Esophagus muscularis mucosa (tissue), 4 donors: ENCODE measurements at places on chromosomes 12 and 14. TPM values are rescaled to one million over a fixed set of nuclear protein-coding genes. Genes with fewer than 3 reads are reported as not detected.
A peak's percentile ranks its signal among the peaks of the same experiment; 100 is the strongest.

DNA sequence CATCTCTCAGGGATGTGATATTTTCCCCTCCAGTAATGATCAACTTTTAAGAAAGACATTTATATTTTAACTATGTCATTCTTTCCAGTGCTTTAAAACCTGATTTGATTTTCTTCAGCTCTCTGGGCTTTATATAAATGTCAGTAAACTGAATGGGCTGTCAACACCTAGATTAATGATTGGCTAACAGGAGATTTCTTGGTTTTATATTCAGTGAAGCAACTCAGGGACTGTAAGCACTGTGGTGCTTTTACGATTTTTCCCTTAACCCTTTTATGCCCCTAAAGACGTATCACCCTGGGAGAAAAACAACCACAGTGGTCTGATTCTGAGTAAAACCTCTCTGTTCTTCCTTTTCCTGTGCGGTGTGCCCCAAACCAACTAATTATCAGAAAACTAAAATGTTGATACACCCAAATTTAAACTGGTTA is 38.0 kb downstream of the PTGER2 start:
- H3K27ac ChIP-seq = peak overlapping the region; percentile 82
- no peaks in the 10 kb centered on the region for H3K36me3 ChIP-seq
- no peaks in the 10 kb centered on the region for H3K27me3 ChIP-seq

DNA sequence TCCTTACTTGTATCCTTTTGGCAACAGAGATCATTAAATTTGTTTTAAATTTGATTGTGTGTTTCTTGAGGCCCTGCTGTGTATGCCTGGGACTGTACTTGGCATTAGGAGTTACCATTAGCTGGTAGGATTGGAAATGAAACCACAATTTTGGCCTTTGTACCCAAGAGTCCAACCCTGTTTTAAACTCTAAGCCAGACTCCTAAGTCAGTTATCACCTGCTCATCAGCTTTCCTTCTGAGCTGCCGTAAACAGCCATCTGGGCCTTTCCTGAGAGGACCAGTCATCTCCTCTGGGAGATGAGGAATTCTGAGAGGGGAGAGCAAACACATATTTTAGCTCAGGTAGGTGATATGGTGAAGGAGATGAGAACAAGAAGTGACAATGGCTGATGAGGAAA is 74.3 kb upstream of the SRSF5 start:
- peaks cover 2% of the 10 kb centered on the region for H3K36me3 ChIP-seq
- no peak for DNase-seq
- H3K27me3 ChIP-seq = no peaks in the 10 kb centered on the region
- peak overlapping the region; percentile 40 for H3K27ac ChIP-seq
- H3K4me1 ChIP-seq = peaks cover 74% of the 10 kb centered on the region

- H3K4me3 ChIP-seq = no peak overlapping the region
- H3K4me1 ChIP-seq = no peaks in the 10 kb centered on the region
- DNase-seq = no peak
- H3K27me3 ChIP-seq = peaks cover 25% of the 10 kb centered on the region
- H3K27ac ChIP-seq = no peak overlapping the region
- no peaks in the 10 kb centered on the region for H3K36me3 ChIP-seq
These were observed 605.1 kb downstream of the VRK1 start for GRCh38 chr14:97402279-97402678.

DNA sequence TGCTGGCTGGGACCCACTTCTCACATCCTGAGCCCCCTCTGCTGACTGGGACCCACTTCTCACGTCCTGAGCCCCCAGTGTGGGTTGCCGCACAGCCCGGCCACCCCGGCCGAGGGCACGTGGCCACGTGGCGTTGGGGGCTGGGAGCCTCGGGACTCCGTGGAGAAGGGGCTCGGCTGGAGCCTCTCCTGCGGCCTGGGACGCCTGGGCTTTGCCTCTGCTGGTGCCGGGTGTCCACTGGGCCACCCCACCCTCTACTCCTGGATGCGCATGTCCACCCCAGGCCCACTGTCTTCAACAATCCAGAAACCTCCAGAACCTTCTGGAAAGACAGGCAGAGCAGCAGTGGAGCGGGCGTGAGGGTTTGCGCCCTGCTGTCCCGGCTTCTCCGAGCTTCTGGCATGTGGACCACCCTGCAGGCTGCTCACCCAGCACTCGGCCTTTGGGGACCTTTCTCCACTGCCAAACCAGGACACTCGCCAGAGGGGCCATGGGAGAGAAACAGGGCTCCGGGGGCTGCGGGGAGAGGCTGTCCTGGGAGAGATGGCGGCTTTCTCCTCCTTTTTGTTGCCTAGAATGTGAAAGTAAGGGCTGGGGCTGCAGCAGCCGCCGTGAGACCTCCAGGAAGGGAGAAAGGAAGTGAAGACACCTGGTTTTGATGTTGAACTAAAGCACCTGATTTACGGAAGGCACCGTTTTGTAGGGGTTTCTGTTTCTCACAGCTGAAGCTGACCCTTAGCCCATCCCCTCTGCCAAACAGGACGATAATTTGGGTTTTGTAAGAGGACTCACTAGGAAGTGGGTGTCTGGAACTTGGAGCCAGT is 30.0 kb downstream of the NOC4L start:
- H3K36me3 ChIP-seq = no peaks in the 10 kb centered on the region
- H3K27ac ChIP-seq = no peak overlapping the region
- no peak for DNase-seq
- H3K4me1 ChIP-seq = no peaks in the 10 kb centered on the region
- no peaks in the 10 kb centered on the region for H3K27me3 ChIP-seq

The SMOC1 gene
- under 0.01 TPM for total RNA-seq

The MYH7 gene
- total RNA-seq = not detected

The CATSPERB gene
- 0.99 TPM for total RNA-seq

The FOXG1 gene
- total RNA-seq = 0.66 TPM

The B3GNT4 gene
- total RNA-seq = not detected

DNA sequence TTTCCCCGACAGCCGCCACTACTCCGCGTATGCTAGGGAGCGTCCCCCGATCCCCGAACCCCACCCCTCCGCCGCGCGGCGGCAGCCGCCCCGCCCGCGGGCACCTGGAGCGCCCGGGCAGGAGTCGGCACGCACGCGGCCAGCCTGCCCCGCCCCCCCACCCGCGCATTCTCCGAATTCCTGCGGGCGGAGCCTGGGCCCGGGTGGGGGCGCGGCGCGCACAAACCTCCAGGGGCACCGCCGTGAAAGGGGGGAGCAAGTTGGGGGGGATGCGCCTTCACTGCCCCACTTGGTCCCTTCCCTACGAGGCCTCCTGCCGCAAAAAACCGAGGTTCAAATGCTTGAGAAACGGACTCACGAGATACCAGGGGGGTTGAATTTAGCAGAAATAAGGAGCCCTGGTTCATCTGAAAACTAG is 1.7 kb downstream of the AJUBA start:
- H3K27me3 ChIP-seq = no peaks in the 10 kb centered on the region
- peak overlapping the region; percentile 87 for H3K4me3 ChIP-seq
- DNase-seq = no peak
- H3K36me3 ChIP-seq = no peaks in the 10 kb centered on the region

DNA sequence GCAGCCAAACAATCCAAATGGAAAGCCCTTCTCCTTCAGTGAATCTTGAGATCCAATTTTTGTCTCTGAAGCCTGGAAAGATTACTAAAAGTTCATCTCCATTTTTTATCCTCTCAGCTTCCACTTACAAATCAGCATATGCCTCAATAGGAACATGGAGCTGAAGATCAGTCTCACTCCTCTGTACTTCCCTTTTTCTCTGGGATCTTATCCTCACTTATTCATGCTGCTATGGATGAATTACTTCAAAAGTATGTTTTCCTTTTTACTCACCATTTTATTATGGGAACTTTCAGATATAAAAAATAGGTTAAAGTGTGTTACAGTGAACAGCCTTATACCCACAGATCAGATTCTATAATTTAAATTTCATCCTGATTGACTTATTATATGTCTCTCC is 14.4 kb upstream of the NTF3 start:
- H3K36me3 ChIP-seq = no peaks in the 10 kb centered on the region
- no peak for DNase-seq
- no peaks in the 10 kb centered on the region for H3K4me1 ChIP-seq
- no peaks in the 10 kb centered on the region for H3K27me3 ChIP-seq

DNA sequence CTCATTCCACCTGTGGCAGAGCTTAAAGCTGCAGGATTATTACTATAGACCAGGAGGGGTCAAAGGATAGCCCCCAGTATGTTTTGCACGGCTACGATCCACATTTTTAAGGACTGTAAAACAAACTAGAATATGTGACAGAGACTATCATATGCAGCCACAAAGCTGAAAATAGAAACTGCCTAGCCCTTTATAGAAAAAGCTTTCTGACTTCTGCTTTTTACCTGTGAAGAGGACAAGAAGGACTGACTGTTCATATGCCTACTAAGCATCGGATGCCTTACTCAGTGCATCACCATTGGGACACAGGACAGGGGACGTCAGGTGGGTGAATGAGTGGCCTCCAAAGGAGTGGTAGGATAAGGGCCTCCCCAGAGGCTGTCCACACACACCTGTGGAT is 29.8 kb downstream of the SPTB start:
- H3K4me1 ChIP-seq = no peaks in the 10 kb centered on the region
- peaks cover 37% of the 10 kb centered on the region for H3K27me3 ChIP-seq
- H3K27ac ChIP-seq = no peak overlapping the region

The NELL2 gene
- total RNA-seq = 5.2 TPM

DNA sequence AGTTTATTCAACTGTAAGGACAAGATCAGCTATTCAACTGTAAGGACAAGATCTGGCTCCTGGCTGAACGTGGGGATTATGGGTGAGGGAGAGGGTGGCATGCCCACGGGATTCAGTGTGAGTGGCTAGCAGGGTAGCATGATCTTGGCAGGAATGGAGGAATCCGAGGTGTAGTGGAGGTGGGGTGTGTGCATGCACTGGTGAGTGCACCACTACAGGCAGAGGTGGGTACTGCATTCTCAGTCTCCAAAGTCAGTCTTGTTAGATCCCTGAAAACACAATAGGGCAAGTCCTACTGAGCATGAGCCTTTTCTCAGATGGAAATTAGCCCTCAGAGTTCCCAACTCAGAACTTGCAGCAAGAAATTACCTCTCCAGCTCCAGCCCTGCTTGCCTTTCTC is 32.2 kb upstream of the DCD start:
- H3K4me3 ChIP-seq = no peak overlapping the region
- no peaks in the 10 kb centered on the region for H3K4me1 ChIP-seq
- DNase-seq = peak; percentile 84
- H3K36me3 ChIP-seq = no peaks in the 10 kb centered on the region
- no peak overlapping the region for H3K27ac ChIP-seq

DNA sequence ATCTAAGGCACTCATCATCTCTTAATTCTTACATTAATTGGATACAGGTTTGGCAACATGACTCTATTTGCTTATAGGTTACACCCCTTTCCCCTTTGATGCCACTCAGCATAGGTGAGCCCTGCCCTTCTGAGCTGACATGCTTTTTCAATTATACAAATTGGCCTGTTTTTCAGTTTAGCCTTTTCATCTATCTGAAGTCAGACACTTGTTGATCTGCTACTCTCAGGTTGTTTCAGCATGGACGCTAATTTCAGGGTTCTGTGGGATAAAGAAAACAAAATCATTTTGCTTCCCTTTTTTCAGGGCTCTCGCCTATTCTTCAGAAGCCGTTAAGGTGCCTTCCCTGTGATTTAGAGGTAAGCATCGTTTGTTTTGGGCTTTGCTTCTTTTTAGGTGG is 55.3 kb downstream of the DACT1 start:
- no peaks in the 10 kb centered on the region for H3K36me3 ChIP-seq
- H3K4me1 ChIP-seq = no peaks in the 10 kb centered on the region
- no peak overlapping the region for H3K27ac ChIP-seq

GRCh38 chr12:59375633-59376032 is 220.2 kb upstream of the SLC16A7 start:
- H3K4me1 ChIP-seq = no peaks in the 10 kb centered on the region
- no peak for DNase-seq
- H3K4me3 ChIP-seq = no peak overlapping the region
- no peaks in the 10 kb centered on the region for H3K36me3 ChIP-seq
- H3K27ac ChIP-seq = no peak overlapping the region
- H3K27me3 ChIP-seq = no peaks in the 10 kb centered on the region

DNA sequence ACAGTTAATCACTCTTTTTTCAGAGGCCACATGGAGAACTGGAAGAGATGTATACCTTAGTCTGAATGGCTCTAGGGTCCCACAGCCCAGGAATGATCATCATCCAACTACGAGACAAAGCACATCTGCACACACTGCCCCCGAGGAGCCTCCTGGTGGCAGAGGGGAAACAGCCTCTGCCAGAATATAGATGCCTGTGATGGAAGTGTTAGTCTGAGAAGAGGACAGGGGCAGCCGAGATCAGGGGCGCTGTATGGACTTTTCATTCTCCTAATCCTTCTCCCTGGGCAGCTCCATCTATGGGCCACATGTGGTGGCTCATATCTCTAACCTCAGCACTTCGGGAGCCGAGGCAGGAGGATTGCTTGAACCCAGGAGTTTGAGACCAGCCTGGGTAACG is 82.8 kb upstream of the CAPRIN2 start:
- peaks cover 19% of the 10 kb centered on the region for H3K27me3 ChIP-seq
- H3K4me1 ChIP-seq = no peaks in the 10 kb centered on the region
- no peak for DNase-seq
- H3K27ac ChIP-seq = no peak overlapping the region
- H3K4me3 ChIP-seq = no peak overlapping the region

DNA sequence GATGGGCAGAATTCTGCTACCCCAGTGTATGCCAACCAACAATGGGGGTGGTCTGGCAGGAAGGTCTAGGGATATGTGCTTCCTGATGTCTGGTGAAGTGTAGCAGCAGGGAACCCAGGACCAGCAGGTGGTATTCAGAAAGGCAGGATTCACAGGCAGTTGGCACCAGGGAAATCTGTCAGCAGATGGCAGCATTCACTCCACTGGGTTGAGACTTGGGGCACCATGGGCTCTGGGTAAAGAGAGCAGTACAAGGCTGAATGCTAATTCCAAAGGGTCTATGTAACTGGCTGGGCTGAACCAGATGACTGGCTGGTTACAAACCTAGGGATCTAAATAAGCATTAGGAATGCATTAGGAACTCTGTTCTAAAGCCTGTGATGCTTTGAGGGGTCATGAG is 466.9 kb upstream of the STXBP6 start:
- no peak for DNase-seq
- no peak overlapping the region for H3K4me3 ChIP-seq
- H3K4me1 ChIP-seq = no peaks in the 10 kb centered on the region
- H3K27me3 ChIP-seq = no peaks in the 10 kb centered on the region

- H3K27me3 ChIP-seq = no peaks in the 10 kb centered on the region
- H3K27ac ChIP-seq = no peak overlapping the region
- no peak for DNase-seq
- peaks cover 9% of the 10 kb centered on the region for H3K4me1 ChIP-seq
- H3K36me3 ChIP-seq = no peaks in the 10 kb centered on the region
These were observed 26.4 kb downstream of the KCNK13 start for GRCh38 chr14:90088176-90088575.

- H3K4me1 ChIP-seq = peaks cover 33% of the 10 kb centered on the region
- DNase-seq = no peak
- H3K27ac ChIP-seq = no peak overlapping the region
- H3K27me3 ChIP-seq = no peaks in the 10 kb centered on the region
- H3K36me3 ChIP-seq = no peaks in the 10 kb centered on the region
These were observed 26.1 kb upstream of the CIPC start for GRCh38 chr14:77071938-77072388.
